ENCODE measurements at places on chromosomes 1 and 21. TPM values are rescaled to one million over a fixed set of nuclear protein-coding genes. Genes with fewer than 3 reads are reported as not detected.

DNA sequence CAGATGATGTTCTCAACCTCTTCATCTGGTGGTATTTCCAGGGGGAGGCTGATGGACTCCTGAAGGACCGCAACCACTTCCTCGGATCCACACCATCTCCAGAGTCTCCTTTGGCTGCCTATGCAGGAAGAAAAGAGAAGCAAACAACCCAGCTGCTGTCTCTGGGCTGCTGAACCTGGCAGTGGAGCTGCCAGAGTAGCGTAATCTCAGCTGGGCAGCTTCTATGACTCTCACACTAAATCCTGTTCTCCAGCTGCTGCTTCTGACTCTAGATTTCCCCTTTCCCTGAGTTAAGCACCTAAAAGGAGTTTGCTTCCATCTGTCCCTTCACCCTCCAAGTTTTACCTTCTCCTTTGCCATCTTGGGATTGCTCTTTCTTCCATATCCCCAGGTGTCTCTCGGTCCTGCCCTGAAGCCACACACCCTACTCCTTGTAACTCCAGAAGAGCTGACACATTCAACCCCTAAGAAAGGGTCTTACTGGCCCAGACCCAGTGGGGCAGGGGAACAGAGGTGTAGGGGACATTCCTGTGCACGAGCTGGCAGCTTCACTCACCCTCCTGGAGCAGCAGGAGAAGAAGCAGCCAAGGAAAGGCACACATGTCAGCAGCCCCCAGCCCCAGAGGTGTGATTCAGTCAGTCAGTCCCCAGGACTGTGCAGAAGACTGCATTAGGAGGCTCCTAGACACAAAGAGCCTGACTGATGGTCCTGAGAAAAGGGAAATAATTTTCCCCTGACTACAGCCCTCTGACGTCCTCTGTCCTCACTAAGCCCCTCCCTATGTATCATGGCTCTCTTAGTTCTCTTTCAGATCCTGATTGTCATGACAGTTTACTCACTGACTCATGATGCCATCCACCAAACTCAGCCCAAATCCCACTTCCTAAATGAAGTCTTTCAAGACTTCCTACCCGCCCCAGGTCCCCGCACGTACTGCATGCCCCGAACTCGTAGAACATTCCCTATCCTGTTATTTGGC is at the start of gene SLAMF9:
Gene SLAMF9, minus strand, starts transcription at position 702 of the 980 bp plus-strand sequence. Its CDS starts 100 bp downstream, at position 602.
- no peak within 1 kb of the TSS for H3K4me3 ChIP-seq
- H3K27me3 ChIP-seq: no peaks in the 10 kb centered on the region
- H3K27ac ChIP-seq: no peak within 1 kb of the TSS
- no peaks in the 10 kb centered on the region for H3K36me3 ChIP-seq

DNA sequence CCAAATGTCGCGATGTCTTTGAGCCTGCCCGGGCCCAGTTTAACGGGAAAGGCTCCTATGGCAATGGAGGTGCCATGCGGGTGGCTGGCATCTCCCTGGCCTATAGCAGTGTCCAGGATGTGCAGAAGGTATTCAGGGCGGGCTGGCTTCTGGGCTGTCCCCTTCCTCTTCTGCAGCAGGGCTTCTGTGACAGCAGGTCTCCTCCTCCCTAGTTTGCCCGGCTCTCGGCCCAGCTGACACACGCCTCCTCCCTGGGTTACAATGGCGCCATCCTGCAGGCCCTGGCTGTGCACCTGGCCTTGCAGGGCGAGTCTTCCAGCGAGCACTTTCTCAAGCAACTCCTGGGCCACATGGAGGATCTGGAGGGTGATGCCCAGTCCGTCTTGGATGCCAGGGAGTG is 3.0 kb downstream of the ADPRS start:
- no peak overlapping the region for H3K27ac ChIP-seq
- no peak for DNase-seq
- no peak overlapping the region for H3K4me3 ChIP-seq
- no peaks in the 10 kb centered on the region for H3K27me3 ChIP-seq

- H3K36me3 ChIP-seq: no peaks in the 10 kb centered on the region
- no peak for DNase-seq
- no peak overlapping the region for H3K27ac ChIP-seq
- peaks cover 3% of the 10 kb centered on the region for H3K4me1 ChIP-seq
Observed at GRCh38 chr1:207845109-207845508, 65.8 kb downstream of the CD34 start.

DNA sequence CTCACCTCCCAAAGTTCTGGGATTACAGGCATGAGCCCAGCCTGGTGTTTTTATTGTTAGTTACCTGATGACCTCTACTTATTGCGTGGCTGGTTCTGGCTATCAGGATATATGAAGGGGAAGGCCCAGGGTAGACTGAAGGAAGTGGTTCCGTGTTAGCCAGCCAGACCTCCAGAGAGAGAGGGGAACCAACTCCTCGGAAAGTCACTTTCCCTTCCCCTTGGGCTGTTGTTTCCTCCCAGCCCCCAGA is 2.5 kb upstream of the RCSD1 start:
- H3K4me1 ChIP-seq: peaks cover 23% of the 10 kb centered on the region
- no peak for DNase-seq
- peak overlapping the region; percentile 39 for H3K4me3 ChIP-seq
- no peaks in the 10 kb centered on the region for H3K36me3 ChIP-seq

GRCh38 chr1:228794173-228794572 is 58.9 kb downstream of the RHOU start:
- H3K36me3 ChIP-seq: no peaks in the 10 kb centered on the region
- no peak overlapping the region for H3K4me3 ChIP-seq
- H3K27ac ChIP-seq: no peak overlapping the region
- H3K4me1 ChIP-seq: peaks cover 7% of the 10 kb centered on the region
- peak; percentile 40 for DNase-seq
- H3K27me3 ChIP-seq: no peaks in the 10 kb centered on the region

GRCh38 chr1:58765441-58765840 is 18.4 kb downstream of the JUN start:
- no peak overlapping the region for H3K27ac ChIP-seq
- no peaks in the 10 kb centered on the region for H3K36me3 ChIP-seq
- no peaks in the 10 kb centered on the region for H3K4me1 ChIP-seq

Gene FCMR
- total RNA-seq: 191 TPM

Gene USP33
- 31.7 TPM for total RNA-seq

Gene TSPEAR
- total RNA-seq: not detected

Gene CR1L
- total RNA-seq: not detected

Gene PTPN7
- 99.8 TPM for total RNA-seq

Gene CRNN
- total RNA-seq: not detected
